D341Med (cell line): ENCODE measurements at places on chromosomes 2 and 18.

DNA sequence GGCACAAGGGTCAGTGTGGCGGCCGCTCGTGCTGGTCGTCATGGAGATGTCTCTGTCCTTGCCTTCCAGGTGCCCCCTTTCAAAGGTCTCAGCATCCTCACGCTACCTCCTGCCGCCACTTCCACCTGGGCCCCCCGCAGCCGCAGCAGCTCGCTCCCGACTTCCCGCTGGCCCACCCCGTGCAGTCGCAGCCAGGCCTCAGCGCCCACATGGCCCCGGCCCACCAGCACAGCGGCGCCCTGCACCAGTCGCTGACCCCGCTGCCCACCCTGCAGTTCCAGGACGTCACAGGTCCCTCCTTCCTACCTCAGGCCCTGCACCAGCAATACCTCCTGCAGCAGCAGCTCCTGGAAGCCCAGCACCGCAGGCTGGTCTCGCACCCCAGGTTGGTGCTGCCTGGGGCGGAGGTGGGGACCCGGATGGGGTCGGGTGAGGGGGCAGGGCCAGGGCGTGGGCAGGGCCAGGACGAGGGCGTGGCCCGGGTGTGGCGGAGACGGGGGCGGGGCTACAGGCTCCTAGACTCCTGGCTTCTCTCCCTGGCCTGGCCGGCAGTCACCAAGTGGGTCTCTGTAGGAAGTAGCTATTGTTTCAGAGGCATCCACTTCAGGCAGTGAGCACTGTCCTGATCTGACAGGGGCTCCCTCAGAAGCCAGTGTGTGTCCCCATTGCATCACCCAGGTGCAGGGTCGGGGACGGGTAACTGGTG lies 223.7 kb downstream of the LOXHD1 start:
- peak; percentile 43 for DNase-seq

DNA sequence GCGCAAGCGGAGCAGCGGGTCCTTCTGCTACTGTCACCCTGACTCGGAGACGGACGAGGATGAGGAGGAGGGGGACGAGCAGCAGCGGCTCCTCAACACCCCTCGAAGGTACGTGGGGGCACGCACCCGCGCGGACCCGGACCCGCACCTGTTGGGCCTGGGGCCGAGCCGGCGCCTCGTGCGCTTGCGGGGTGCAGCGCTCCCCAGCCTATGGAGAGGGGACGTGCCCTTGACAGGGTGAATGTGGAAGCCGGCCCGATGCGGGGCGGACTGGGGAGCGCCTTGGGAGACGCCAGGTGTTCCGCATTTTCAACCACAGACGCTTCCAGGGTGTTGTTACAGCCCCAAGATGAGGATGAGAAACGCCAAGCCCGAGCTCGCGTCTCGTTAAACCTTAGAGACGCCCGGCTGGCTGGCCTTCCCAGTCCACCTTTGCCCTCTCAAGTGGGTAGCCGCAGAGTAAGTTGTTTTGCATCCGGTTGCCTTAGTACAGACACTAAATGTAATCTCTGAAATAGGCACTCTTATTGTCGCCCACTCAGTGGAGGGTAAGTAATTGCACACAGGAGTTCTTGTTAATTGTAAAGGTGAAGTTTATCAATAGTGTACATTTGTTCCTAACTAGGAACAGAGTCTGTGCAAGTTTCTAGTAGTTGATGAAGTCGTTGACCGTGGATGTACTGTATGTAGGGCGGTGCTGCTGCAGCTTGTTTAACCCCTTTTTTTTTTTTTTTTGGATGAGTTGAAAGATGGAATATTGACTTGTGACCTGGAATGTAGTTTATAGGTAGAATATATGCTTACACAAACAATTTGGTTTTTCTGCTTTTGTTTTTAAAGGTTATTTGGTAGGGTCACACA lies 815 bp downstream of the GMCL1 start:
- peak; percentile 52 for DNase-seq

- no peak for DNase-seq
Observed at GRCh38 chr2:54438271-54438670, 17.9 kb upstream of the SPTBN1 start.

GRCh38 chr2:233448575-233448974 lies 94.3 kb downstream of the DGKD start:
- no peak for DNase-seq

DNA sequence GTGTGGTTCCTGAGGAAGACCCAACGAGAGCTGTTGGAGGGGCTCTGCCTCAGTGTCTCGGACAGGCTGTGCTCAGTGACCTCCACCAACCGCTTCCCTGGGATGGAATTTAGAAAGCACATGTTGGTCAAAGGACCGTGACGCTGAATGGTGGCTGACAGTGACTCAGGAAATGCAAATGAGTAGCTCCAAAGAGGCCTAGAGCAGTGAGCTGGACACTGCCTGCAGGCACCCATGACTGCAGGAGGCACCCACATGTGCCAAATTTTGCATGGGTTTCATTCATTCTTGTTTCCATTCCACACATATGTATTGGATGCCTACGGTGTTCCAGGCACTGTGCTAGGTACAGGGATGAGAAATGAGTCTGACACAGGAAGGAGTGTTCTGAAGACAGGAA lies 46.4 kb downstream of the ACKR3 start:
- DNase-seq = no peak

DNA sequence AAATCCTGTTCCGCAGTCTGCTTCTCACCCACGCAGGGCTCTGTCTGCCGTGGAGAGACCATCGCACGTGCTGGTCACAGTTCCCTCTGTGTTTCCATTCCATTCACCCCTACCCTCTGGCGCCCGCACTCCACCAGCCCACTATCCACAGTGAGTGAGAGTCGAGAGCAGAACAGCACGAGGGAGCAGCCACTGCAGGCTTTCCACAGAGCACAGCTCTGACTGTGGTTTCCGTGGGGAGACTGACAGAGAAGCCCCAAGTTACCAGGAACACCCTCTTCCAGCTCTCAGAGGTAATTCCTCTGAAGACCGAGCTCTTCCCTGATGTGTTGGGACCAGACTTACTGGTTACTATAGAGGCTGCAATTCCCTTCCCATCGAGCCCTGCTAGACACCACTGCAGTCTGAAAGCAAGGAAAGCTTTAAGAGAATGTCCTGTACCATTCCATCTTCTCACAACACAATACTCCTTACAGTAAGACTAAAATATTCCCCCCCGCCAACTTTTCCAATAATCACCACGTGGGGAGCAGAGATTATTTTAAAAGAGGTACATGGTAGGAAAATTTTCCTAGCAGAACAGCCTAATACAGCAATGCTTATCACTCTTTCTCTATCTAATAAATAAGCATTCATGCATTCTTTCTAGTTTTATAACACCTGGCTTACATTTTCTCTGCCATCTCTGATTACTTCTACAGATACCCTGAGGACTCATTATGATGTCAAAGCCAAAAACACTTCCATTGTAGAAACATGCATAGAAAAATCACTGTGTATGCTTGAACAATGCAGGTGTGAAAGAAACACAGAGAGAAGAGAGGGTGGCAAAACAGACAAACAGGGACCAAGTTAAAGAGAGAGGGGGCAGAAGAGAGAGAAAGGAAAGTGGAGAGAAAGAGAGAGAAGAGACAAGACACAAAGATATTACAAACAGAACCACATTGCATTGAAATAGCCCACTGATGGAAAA lies 4.7 kb downstream of the MYT1L start:
- DNase-seq = no peak

- no peak for DNase-seq
Observed at GRCh38 chr2:60312618-60313017, 240.8 kb downstream of the BCL11A start.

DNA sequence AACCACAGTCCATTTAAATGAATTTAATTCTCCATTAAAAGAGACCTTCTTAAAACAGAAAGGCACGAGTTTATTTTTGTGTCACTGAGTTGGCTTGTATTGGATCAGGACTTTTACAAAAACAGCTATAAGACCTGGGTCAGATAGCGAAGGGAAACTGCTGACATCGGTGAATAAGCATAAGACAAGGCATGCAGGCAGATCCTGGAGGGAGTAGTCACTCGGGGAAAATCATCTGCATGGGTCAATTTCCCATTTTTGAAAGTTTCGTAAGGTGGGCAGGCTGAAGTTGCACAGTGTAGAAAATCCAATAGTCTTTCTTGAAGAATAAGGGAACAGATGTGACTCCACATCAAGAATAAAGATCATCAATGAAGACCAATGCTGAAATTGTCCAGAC lies 12.9 kb downstream of the IL36B start:
- DNase-seq = no peak

DNA sequence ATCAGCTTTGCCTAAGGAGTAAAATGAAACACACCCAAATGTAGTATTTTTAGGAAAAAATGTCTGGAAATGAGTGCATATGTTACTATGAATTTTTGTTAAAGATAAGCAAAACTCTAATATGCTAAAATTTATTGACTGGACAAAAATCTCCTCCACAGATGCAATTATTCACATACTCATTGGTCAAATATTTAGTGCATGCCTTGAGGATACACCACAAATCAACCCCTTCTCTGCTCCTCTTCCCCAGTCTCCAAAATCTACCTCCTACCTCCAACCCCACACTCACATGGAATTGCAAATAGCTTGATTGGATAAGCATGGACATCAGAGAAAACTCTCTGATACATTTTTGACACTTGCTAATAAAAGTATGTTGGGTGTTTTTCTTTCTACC lies 95.6 kb upstream of the CDC42EP3 start:
- DNase-seq = no peak

DNA sequence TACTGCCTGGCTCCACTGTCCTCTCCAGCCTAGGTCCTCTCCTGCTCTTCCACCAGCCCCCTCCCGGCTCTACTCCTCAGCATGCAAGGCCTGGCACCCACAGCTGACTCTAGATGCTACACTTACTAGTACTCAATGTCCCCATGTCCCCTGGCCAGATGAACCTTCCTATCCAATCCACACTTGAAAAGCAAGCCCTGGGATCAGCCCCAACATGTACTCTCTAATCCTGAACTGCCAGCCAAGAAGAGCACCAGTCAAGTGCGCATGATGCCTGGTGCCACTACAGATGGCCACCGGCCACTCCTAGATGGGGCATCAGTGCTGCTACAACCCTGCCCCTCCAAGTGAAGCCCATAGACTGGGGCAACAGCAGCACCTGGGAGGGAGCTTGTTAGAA lies 168.2 kb downstream of the STK39 start:
- DNase-seq = no peak

- no peak for DNase-seq
Observed at GRCh38 chr2:65416945-65417344, 15.5 kb downstream of the SPRED2 start.

GRCh38 chr2:156884216-156884615 lies 373.3 kb upstream of the GALNT5 start:
- DNase-seq = no peak

GRCh38 chr2:231800493-231801091 lies 14.3 kb downstream of the COPS7B start:
- DNase-seq = peak; percentile 65

DNA sequence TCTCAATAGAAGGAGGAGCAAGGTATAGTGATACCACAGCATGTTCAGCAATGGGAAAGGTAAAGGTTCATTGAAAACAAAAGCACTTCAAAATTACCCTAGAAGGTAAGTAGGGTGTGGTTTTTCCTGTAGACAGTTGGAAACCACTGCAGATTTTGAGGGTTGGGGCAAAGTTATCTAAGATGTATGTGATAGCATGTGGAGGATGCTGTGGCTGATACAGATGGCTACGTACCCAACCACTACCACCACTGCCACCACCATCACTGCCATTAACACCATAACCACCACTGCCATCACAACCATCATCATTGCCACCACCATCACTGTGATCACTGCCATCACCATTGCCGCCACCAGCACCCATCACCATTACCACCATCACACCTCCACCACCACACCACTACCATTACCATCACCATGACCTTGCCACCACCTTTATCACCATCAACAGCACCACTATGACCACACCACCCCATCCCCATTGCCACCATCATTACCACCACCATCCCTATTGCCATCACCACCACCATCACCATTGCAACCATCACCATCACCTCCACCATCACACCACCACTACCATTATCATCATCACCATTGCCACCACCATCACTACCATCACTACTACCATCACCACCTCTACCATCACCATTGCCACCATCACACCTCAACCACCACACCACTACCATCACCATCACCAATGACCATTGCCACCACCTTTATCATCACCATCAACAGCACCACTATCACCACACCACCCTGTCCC lies 3.7 kb downstream of the TMSB10 start:
- DNase-seq = no peak

GRCh38 chr18:58536534-58537271 lies 92.2 kb downstream of the ALPK2 start:
- DNase-seq = no peak

- no peak for DNase-seq
Observed at GRCh38 chr2:61376211-61376610, 94.7 kb downstream of the USP34 start.

DNA sequence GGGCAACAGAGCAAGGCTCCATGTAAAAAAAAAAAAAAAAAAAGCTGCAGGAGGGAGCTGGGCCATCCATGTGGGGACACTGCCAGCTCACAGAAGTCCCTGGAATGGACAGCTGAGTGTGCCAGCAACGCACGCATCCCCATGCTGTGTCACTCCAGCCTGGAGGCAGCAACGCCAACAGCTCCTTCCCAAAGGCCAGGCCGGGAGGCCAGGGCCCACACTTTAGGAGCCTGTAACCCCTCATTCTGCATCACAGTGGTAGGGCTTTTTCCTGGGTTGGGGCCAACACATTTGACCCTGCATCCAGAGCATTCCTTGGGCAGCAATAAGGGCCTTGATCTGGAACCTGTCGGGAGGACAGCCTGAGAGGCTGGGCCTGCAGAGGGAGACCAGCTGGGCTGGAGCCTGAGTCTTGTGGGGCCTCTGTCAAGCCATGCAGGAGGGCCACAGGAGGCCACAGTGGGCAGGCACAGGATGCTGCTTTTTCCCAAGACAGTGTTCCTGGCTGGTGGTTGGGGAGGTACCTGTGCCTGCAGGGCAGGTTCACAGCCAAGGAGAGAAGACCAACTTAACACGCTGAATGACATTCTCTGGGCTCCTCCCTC lies 16.8 kb upstream of the KCNK3 start:
- DNase-seq = no peak

DNA sequence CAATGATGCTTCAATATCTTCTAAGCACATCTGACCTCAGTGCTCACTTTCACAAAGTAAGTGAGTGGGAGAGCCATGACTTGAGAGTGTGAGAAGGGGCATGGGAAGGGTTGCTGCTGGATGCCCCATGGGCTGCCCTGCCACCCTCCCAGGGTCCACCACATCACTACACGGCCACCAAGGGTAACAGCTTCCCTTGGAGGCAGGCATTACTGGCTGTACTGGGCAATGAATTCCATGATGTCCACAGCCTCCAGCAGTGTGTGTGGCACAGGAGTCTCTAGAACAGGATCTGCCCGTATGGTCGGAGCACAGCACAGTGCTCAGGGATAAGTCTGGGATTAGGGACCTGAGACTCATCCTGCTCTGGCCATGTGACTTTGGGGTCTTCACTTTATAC lies 481.0 kb upstream of the MYT1L start:
- DNase-seq = no peak

DNA sequence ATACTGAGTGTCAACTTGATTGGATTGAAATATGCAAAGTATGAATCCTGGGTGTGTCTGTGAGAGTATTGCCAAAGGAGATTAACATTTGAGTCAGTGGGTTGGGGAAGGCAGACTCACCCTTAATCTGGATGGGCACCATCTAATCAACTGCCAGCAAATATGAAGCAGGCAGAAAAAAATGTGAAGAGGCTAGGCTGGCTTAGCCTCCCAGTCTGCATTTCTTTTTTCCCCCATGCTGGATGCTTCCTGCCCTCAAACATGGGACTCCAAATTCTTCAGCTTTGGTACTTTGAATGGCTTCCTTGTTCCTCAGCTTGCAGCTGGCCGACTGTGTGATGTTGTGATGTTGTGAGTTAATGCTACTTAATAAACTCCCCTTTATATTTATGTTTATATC lies 577.4 kb downstream of the CPS1 start:
- DNase-seq = no peak
